SK-N-SH treated with all-trans-retinoic acid at 6 μM for 48 hours (cell line): ENCODE measurements at places on chromosomes 1 and 21.

GRCh38 chr1:50681931-50682330 lies 258.7 kb upstream of the DMRTA2 start:
- no peak for ATAC-seq

- ATAC-seq: no peak
Measured at GRCh38 chr1:245621589-245621988, 466.8 kb downstream of the KIF26B start.

DNA sequence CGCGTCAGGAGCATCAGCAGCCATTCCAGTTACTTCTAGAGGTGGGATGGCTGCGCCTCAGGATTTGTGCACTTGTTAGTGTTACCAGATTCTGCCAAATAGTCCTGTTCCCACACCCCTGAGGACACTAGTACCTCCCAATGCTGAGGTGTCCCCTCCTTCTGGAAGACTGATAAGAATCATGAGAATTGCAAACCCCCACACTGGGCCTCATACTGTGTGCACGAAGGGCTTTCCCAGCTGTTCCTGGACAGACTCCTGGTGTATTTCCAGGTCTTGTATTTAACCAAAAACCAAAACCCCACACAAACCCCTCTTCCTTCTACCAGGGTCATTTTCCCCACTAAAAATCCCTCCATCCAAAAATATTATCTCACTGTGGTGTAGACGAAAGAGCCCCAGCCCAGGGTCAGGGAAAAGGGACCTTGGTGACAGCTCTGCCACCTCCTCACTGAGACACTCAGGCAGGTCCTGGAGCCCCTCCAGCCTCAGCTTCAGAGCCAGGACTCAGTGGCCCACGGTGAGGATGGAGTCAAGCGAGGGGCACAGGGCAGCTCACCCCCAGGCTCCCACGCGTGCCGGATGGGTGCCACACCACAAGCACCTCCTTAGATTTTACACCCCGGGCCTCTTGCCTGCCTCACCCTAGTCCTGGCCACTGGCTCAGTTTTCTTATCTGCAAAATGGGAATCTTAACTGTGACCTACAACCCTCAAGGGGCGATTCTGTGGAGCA lies 131.4 kb upstream of the RUNX3 start:
- no peak for ATAC-seq

DNA sequence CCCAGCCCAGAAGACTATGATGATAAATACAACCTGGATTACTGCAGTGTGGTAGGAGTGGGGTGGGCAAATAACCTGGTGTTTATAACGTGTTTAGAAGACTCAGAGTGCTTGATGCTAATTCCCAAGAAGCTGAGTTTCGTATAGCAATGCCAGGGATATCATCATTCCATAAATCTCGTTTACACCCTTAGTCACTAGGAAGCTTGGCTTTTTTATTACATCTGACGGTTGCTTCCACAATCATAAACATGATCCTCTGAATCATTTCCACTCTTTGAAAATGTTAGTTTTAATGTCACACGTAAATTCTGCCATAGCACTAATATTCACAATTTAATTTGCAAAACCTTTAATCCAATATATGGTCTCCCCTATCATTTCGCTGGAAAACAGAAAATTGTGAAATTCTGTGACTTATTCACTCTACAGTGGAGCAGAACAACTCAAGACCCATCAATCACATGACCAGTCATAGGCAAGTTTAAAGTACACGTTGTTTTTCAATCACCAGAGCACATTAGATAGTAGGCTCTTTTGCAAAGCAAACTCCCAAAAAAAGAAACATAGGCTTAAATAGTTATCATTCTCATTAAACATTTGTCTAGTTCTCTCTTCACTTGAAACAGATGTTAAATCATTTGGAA lies 321.0 kb downstream of the LTN1 start:
- ATAC-seq: no peak

DNA sequence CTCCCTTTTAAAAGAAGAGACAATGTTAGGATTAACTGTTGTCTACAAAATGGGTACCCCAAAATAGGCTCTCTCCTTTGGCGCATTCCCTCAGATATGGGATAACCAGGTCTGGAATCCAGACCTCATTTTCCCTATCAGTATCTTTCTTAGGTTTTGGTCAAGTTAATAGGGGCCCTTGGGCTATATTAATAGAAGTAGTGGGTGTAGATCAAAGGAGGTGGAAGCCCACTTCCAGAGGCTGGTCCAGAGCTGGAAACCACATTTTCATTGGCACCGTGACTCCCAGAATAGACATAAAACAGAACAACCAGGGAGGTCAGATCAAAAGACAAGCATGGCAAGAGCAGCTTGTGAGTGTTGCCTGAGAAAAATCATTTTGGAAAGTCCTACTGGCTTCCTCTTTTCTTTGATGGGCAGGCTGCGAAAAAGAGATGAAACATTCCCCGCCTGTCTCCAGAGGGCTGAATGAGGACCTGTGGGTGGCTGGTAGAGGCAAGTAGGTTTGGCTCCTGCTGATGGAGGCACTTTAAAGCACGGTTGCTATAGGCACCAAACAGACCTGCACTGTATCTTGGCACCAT lies 25.8 kb upstream of the KIF21B start:
- ATAC-seq: no peak

DNA sequence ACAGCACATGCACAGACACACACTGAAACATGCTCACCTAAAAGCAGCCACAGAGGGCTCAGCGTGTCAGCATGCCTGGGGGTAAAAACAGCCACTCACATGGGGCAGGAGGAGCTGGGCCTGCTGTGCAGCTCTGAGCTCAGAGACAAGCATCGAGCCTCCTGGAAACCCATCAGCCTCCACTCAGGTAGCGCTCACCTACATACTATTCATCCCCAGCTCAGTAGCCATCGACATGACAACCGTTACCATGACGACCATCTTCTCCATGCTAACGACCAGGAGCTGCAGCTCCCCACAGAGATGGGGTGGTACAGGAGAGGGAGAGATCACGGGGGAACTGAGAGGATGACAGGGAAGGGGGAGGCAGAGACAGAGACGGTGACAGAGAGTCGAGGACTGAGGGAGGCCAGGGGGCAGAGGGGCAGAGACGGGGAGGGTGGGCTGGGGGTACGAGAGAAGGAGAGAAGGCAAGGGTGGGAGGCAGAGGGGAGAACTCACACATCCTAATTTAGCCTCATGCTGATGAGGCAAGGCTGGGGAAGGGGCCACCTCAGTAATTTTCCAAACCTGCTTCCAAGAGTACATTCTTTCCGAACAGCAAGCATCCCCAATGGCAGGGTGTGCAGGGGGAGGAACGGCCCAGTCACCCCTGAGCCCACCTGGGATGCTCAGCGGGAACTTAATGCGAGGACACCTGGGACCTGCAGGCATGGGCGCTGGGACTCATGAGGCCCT lies 28.4 kb downstream of the SDC3 start:
- peak; percentile 23; the same call in 2 of the 3 replicates for ATAC-seq

DNA sequence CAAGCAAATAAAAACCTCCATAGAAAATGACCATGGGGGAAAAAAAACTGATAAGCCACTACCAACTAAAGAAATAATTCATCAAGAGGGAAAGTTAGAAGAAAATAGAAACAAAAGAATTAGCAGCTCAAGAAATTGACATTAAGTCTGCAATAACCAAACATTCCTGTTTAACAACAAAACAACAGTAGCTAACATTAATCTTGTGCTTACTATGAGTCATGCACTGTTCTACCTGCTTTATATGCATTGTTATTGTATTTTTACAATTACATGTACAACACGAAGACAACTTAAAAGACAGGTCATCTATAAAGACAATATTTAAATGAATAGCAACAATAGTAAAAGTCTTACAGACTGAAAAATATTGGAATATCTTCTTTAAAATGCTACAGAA lies 34.4 kb upstream of the LRRC7 start:
- no peak for ATAC-seq

GRCh38 chr1:162151900-162152829 lies 82.7 kb downstream of the NOS1AP start:
- no peak for ATAC-seq

- no peak for ATAC-seq
Measured at GRCh38 chr1:18009478-18009961, 98.1 kb upstream of the IGSF21 start.

- no peak for ATAC-seq
Measured at GRCh38 chr1:1334835-1335234, 3.8 kb downstream of the TAS1R3 start.

DNA sequence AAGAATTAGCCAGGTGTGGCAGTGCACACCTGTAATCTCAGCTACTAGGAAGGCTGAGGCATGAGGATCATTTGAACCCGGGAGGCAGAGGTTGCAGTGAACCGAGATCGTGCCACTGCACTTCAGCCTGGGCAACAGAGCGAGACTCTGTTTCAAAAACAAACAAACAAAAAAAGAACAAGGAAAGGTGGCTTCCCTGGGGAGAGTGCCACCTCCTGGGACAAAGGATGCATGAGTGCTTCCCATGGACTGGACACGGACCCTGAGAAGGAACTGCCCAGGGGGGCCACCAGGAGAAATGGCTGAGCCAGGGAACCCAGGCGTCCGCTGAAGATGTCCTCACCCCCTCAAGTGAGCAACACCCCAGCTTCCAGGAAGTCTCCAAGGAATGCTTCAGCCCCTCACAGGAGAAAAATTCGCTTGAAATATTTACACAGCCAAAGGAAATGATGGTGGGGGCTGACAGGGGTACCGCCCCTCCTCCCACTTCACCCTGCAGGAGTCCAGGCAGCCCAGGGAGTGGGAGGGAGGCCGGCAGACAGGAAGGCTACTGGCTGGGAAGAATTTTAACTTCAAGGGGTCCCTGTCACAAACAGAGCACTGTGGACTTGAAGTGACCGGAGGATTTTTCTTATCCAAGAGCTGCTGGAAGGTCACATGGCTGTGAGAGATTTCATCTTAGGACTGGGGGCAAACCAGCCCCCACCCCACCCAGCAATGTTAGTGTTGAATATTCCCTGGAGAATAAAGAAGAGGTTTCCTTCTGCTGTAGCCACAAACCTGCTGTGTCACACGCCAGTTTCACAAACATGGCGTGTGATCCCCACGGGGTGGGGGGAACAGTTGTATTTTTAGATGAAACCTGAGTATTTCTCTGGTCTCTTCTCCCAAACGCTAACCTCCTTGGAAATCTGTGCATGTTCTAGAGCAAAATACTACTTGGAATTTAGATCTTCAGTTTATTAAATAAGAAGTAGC lies 90.8 kb upstream of the SLC25A33 start:
- peak; percentile 21 for ATAC-seq
